Eye (tissue), 1 donor: ENCODE measurements at places on chromosomes 3 and 15.

DNA sequence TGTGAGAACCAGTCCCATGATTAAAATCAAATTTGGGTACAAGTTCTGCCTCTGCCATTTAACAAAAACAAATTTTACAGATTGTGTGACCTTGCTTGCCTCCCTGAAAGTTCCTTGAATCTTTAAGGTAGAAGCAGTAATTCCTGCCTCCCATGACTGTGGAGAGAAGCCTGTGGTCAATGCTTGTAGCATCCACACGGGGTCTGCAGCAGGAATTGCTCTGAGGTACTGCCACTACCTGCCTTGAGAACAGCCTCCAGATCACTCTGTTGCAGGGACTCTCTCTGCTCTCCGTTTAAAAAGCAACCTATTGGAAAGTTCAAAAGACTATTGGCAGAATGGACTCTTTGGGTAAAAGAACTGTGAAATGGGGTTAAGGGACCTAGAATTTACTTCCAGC, 75.9 kb downstream of the SST start:
- no peak for DNase-seq

- no peak for DNase-seq
Measured at GRCh38 chr3:162568706-162569105, 1072.1 kb downstream of the OTOL1 start.

- no peak for DNase-seq
Measured at GRCh38 chr3:13364602-13365271, 55.4 kb downstream of the NUP210 start.

DNA sequence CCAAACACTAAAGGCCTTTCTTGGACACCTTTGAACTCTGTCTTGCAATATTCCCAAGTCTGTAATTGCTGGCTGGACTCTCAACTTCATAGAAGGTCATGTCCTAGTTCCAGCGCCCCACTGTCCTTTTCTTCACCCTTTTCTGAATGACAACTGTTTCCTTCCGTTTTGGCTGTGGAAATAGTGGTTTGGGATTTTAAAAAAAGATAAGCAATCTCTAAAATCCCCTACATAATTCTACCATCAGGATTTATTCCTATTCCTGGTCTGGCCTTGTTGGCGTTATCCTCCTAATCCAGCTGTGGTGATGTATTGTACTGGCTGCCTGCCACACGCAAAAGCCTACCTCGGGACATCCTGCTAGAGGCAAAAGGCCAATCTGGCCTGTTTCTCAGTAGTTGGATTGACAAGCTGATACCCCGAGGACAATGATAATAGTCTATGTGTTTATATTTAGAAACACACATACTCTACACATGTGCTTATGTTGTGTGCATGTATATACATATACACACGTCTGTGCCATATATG, 440.3 kb upstream of the DPH6 start:
- peak; percentile 43 for DNase-seq

- DNase-seq = no peak
Measured at GRCh38 chr15:75023872-75024636, 664 bp downstream of the PPCDC start.

GRCh38 chr3:3170998-3171397, 8.5 kb downstream of the CRBN start:
- peak; percentile 59 for DNase-seq
